ENCODE measurements at places on chromosomes 3 and 15.

DNA sequence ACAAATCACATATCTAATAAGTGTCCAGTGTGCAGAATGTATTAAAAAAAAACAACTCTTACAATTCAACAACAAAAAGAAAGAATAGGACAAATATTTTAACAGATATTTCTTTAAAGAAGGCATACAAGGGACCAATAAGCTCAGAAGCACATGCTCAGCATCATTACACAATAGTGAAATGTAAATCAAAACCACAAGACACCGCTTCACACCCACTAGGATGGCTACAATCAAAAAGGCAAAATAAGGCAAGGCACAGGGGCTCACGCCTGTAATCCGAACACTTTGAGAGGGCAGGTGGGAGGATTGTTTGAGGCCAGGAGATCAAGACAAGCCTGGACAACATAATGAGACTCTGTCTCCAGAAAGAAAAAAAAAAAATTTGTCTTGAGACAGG, 255.6 kb downstream of the MAGI1 start:
- DNase-seq = no peak
- no peak overlapping the region for H3K4me3 ChIP-seq
- H3K36me3 ChIP-seq = no peaks in the 10 kb centered on the region
- no peak overlapping the region for H3K27ac ChIP-seq
- H3K4me1 ChIP-seq = no peaks in the 10 kb centered on the region

- DNase-seq = no peak
- no peaks in the 10 kb centered on the region for H3K4me1 ChIP-seq
- H3K27me3 ChIP-seq = no peaks in the 10 kb centered on the region
- H3K4me3 ChIP-seq = no peak overlapping the region
- no peaks in the 10 kb centered on the region for H3K36me3 ChIP-seq
Measured at GRCh38 chr3:101890716-101891115, 41.4 kb downstream of the NFKBIZ start.

GRCh38 chr3:174540116-174540908, 318.8 kb upstream of the NAALADL2 start:
- no peak overlapping the region for H3K27ac ChIP-seq
- no peaks in the 10 kb centered on the region for H3K27me3 ChIP-seq
- DNase-seq = peak; percentile 77
- H3K4me1 ChIP-seq = no peaks in the 10 kb centered on the region
- no peaks in the 10 kb centered on the region for H3K36me3 ChIP-seq

- no peak overlapping the region for H3K4me3 ChIP-seq
- no peaks in the 10 kb centered on the region for H3K36me3 ChIP-seq
- no peaks in the 10 kb centered on the region for H3K27me3 ChIP-seq
Measured at GRCh38 chr3:14206548-14207177, 28.0 kb downstream of the LSM3 start.

- H3K27ac ChIP-seq = no peak overlapping the region
- H3K36me3 ChIP-seq = no peaks in the 10 kb centered on the region
- H3K4me1 ChIP-seq = peaks cover 17% of the 10 kb centered on the region
- no peak overlapping the region for H3K4me3 ChIP-seq
- no peak for DNase-seq
Measured at GRCh38 chr3:178203650-178204049, 332.6 kb upstream of the KCNMB2 start.

DNA sequence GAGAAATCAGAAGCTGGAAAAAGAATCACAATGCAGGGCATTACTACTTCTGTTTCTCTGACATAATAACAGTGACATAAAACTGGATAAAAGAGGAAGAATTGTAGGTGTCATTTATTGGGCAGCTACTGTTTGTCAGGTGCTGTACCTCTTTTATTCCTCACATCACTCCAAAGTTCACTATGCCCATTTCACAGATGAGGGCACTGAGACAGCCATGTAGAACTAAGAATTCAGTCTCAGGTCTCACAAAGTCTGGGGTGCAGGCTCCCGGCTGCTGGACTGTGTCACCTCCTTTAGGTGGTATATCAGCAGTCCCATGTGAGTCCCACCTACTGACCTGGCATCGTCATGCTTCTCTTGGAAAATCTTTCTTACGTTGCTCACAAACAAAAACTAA, 20.8 kb downstream of the TMEM212 start:
- peaks cover 3% of the 10 kb centered on the region for H3K4me1 ChIP-seq
- no peak for DNase-seq
- H3K36me3 ChIP-seq = no peaks in the 10 kb centered on the region

- H3K4me1 ChIP-seq = no peaks in the 10 kb centered on the region
- DNase-seq = no peak
- H3K4me3 ChIP-seq = no peak overlapping the region
Measured at GRCh38 chr3:69283496-69283895, 102.4 kb downstream of the FRMD4B start.

DNA sequence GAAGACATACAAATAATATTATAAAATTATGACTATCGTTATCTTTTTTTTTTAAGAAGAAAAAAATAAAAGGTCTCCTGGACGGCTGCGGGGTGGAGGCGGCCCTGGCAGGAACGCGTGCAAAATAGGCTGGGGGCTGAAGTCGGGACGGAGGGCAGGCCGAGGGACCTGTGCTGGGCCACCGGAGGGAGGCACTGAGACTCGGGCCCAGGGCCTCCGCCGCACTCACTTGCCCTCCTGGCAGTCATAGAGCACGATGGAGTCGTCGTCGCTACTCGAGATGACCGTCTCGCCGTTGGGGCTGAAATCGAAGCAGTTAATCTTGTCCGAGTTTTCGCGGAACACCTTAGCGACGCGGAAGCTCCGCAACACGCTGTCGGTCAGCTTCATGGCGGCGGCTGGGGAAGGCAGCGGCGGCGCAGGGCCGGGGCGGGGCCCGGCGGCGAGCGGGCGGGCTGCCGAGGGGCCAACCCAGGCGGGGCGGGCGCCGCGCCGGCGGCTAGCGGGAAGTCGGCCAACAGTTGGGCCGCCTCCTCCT, 408 bp downstream of the WDR82 start:
- peak; percentile 78 for DNase-seq
- peaks cover 3% of the 10 kb centered on the region for H3K4me1 ChIP-seq
- H3K27me3 ChIP-seq = no peaks in the 10 kb centered on the region
- peak overlapping the region; percentile 94 for H3K4me3 ChIP-seq
- peak overlapping the region; percentile 90 for H3K27ac ChIP-seq
- H3K36me3 ChIP-seq = no peaks in the 10 kb centered on the region

- no peak for DNase-seq
- H3K27me3 ChIP-seq = no peaks in the 10 kb centered on the region
- H3K4me3 ChIP-seq = no peak overlapping the region
- no peak overlapping the region for H3K27ac ChIP-seq
- H3K36me3 ChIP-seq = no peaks in the 10 kb centered on the region
Measured at GRCh38 chr3:134516905-134517304, 31.0 kb downstream of the CEP63 start.

GRCh38 chr15:80478075-80478474, 73.9 kb downstream of the ARNT2 start:
- H3K27me3 ChIP-seq = no peaks in the 10 kb centered on the region
- H3K4me3 ChIP-seq = no peak overlapping the region
- no peaks in the 10 kb centered on the region for H3K36me3 ChIP-seq

DNA sequence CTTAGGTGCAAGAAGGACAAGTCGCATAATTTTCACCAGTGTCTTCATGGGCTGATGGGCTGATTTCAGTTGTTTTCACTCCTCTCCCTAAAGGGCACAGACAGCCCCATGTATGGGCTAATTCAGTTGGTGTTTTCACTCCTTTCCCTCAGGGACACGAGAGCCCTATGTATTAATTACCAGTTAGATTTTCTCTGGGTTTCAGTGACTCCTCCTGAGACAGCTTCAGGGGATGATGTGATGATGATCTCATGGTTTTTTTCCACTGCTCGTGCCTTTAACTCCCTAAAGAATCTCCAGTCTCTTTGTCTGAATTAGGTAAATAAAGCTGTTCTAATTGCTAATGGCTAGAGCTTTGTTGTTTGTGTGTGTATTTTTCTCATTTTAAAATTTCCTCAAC, 9.9 kb downstream of the RAMAC start:
- H3K36me3 ChIP-seq = no peaks in the 10 kb centered on the region
- H3K4me1 ChIP-seq = no peaks in the 10 kb centered on the region
- H3K4me3 ChIP-seq = no peak overlapping the region

GRCh38 chr3:28936154-28936553, 344.7 kb upstream of the RBMS3 start:
- no peaks in the 10 kb centered on the region for H3K27me3 ChIP-seq
- H3K27ac ChIP-seq = no peak overlapping the region
- DNase-seq = no peak
- H3K4me1 ChIP-seq = no peaks in the 10 kb centered on the region
- no peaks in the 10 kb centered on the region for H3K36me3 ChIP-seq

- no peak overlapping the region for H3K4me3 ChIP-seq
- no peaks in the 10 kb centered on the region for H3K27me3 ChIP-seq
- peaks cover 2% of the 10 kb centered on the region for H3K4me1 ChIP-seq
- H3K36me3 ChIP-seq = no peaks in the 10 kb centered on the region
Measured at GRCh38 chr3:71514621-71515020, 68.9 kb downstream of the FOXP1 start.

DNA sequence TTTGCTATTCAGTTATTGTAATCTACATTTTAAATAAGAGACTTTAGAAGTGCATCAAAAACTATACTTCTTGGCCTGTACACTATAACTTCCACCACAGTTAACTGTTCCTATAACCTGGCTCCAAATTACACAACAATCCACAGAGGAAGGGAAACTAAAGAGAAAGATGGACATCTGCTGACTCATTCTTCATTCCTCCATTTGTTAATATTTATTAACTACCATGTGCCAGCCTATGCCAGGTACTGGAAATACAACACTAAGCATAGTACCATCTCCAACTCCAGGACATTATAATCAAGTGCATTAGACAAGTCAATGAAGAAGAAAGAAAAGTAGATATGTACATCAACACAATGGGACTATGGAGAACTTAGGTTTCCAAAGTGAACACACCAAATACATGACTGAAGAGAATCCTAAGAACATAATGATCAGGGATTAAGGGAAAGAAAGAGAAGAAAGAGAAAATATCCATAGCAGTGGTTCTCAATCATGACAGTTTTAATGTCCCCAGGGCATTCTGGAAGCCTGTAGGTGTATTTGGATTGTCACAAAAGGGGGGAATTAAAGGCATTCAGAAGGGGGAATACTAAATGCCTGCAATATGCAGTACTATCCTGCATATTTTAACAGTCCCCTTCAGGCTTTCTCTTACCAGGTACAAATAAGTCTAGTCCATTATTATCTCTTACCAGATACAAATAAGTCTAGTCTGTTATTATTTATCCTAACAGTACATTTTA, 8.9 kb downstream of the ICE2 start:
- H3K4me1 ChIP-seq = no peaks in the 10 kb centered on the region
- DNase-seq = no peak
- H3K27ac ChIP-seq = no peak overlapping the region
- H3K36me3 ChIP-seq = no peaks in the 10 kb centered on the region
- no peaks in the 10 kb centered on the region for H3K27me3 ChIP-seq
- H3K4me3 ChIP-seq = no peak overlapping the region

DNA sequence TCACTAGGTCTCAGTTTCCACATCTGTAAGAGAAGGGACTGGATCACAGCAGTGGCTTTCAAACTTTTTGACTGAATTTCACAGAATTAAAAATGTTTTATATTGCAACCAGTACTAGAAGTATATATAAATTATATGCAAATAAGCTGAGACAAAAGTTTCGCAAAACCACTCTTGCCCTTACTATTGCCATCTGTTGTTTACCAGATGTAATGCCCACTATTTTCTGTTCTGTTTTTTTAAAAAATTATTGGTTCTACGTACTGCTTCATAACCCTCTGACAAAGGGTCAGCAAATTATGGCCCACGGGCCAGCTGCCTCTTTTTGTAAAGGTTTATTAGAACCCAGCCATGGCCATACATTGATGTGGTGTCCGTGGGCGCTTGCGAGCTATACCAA, 44.8 kb downstream of the PDIA5 start:
- no peak for DNase-seq
- no peak overlapping the region for H3K4me3 ChIP-seq
- no peaks in the 10 kb centered on the region for H3K4me1 ChIP-seq
- peaks cover 9% of the 10 kb centered on the region for H3K36me3 ChIP-seq
- H3K27me3 ChIP-seq = no peaks in the 10 kb centered on the region

- H3K4me3 ChIP-seq = no peak overlapping the region
- DNase-seq = no peak
- H3K27me3 ChIP-seq = no peaks in the 10 kb centered on the region
- no peaks in the 10 kb centered on the region for H3K4me1 ChIP-seq
Measured at GRCh38 chr15:31316135-31316795, 10.4 kb upstream of the KLF13 start.

DNA sequence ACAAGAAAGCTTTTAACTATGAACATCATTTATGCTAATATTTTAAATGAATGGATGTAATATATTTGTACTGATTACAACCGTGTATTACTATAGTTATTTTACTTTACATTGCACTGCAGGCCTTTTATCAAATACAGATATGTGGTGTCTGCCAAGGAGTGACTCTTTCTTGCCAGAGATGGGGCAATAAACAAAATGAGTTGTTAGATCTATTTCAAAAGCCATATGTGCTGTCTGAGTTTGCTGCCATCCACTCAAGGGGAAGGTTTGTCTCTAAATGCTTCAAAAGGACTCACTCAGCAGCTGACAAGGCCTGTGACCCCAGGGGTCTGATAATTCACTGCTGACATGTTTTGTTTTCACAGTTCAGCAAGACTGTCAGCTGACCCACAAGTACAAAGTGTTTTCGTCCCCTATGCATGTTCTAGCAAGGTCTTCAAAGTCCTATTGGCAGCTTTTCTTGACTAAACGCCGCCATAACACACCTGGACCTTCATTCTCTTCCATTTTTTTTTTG, 41.3 kb upstream of the ZBED2 start:
- H3K36me3 ChIP-seq = no peaks in the 10 kb centered on the region
- peak; percentile 54 for DNase-seq
- H3K27me3 ChIP-seq = no peaks in the 10 kb centered on the region
- H3K27ac ChIP-seq = no peak overlapping the region

GRCh38 chr3:170751083-170751898, 118.7 kb downstream of the RPL22L1 start:
- no peaks in the 10 kb centered on the region for H3K27me3 ChIP-seq
- DNase-seq = peak; percentile 40
- no peaks in the 10 kb centered on the region for H3K4me1 ChIP-seq
- H3K36me3 ChIP-seq = no peaks in the 10 kb centered on the region
- H3K4me3 ChIP-seq = no peak overlapping the region
- H3K27ac ChIP-seq = no peak overlapping the region

DNA sequence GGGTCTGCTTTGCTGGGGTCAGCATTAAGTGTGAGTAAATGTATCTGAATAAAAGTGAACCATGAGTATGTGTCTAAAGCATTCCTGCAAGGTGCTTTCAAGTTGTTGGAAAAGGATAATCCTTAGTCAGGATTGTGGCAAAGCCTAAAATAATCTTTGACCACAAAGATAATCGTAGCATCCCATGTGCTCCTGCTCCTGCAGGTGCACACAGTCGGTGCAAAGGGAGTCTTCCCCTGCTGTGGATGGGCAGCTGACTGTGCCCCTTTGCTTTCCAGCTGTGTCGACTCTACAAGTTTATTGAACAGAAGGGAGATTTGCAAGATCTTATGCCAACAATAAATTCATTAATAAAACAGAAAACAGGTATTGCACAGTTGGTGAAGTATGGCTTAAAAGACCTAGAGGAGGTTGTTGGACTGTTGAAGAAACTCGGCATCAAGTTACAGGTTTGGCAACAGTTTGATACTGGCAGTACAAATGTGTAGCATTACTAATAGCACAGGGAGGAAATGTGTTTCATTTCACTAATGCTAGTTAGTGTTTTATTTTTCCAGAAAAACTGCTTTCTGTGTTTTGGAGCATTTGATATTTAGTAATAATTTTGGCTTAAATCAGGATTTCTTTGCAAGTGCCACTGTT, 22.6 kb downstream of the SRP14 start:
- no peak for DNase-seq
- peaks cover 8% of the 10 kb centered on the region for H3K36me3 ChIP-seq
- no peak overlapping the region for H3K4me3 ChIP-seq
